Activated CD4-positive, alpha-beta T cell treated with anti-CD3 and anti-CD28 coated beads, Interleukin-2, amount 10 ng/mL, durations not matched to agents 7 days and 5 days (primary cell): ENCODE measurements at places on chromosomes 16 and 17.

DNA sequence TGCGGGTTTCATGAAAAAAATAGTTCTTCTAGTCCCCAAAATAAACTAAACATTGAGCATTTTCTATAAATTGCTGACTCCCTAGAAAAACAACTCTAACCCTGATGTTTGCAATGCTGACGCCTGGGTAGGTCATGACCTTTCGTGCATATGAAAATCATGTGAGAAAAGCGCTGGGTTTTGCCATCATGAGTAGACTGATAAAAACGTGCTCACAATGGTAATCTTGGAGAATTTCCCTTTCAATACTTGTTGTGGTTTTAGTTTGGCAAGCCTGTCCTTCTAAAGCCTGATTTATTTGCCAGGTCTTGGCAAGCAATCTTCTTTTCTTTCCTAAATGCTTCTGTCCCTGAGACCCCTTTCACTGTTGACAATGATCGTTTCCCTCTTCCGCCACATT, 4.0 kb upstream of the CLEC10A start:
- no peak for DNase-seq

DNA sequence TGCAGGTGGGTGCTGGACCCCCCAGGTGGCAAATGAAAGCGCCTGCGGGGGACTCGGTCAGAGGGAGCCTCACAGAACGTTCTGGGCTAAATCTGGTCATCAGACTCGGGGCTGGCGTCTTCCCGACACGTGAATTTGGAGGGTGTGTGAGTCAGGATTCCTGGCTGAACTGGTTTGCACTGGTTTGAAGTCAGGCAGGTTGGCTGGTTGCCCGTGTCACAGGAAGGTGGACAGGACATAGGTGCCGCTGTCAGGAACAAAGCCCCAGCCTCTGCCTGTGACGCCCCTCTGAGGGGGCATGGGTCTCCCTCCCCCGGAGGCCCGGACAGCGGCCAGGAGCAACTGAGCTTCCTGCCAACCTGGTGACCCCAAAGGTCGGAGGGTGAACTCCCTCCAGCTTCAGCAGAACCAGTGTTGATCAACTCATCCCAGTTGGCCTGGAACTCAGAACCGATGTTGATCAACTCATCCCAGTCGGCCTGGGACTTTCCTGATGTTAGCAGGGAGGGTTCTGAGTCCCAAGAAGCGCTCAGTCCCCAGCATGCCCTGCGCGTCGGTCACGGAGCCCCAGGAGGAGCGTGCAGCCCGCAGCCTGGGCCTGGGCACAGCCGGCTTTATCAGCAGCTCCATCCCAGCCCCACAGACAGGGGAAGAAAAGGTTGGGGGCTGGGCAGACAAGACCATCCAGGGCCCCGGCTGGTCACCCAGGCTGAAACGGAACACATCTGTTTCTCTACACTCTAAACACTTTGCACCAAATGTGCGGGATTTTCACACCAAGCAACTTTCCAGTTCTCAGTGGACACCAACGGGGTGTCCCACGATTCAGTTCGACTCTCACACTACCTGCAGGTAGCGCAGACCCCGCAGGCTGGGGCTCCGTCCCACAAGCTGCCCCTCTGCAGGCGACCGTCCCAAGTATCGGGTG, 14.4 kb upstream of the METRNL start:
- no peak for DNase-seq

- DNase-seq, result no peak
These were observed 81.6 kb downstream of the ARHGAP23 start for GRCh38 chr17:38509772-38510420.

DNA sequence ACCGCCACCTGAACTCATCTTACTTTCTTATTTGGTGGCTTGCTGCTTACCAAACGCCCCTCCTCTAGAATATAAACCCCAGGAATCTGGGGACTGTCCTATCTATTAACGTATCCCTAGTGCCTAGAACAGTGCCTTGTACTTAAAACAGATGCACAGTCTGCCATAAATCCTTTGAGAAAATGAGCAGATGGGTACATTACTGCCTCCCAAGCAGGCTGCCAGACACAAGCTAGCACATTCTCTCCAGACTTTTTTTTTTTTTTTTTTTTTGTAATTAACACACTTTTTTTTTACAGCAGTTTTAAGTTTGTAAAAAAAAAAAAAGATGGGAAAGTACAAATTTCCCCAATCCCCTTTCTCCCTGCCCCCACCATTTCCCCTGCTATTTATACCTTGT, 57.3 kb upstream of the RPL38 start:
- DNase-seq, result no peak

DNA sequence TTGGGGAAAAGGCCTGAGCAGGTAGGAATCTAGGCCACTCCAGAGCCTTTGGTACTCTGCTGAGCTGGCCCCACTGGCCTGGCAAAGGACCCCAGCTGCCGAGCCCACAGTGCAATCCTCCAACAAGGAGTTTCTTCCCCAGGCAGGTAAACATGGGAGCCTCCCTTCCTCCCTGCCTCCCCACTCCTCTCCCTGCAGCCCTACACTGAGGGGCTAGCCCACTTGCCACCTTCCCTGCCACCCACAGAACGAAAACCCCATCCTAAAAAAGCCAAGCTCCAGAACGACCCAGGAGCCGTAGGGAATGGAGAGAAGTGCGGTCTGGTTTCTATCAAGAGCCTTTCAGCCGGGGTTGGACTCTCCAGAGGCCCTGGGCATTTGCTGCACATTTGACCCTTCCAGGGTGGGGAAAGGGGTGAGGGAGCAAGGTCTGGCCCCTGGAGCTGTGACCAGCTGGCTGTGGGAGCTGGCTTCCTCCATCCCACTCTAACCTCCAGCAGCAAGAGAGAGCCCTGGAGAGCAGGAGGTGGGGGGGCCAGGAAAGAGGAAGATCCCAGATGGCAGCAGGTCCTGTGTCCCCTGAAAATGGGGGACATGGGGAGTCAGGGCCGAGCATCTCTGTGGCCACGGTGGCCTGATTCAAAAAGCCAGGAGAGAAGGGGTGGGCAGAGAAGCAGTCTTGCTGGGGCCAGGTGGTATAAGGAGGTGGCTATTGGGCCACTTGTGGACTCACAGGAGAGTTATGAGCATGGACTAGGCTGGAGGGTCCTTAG, 1.3 kb downstream of the HID1 start:
- no peak for DNase-seq

GRCh38 chr16:84194018-84194417, 3.1 kb downstream of the ADAD2 start:
- no peak for DNase-seq

GRCh38 chr17:28896491-28896883, 1.0 kb downstream of the FLOT2 start:
- no peak for DNase-seq

- DNase-seq, result no peak
These were observed 60.5 kb upstream of the MYOCD start for GRCh38 chr17:12605222-12605621.

- no peak for DNase-seq
These were observed 356.4 kb downstream of the FOXL1 start for GRCh38 chr16:86934581-86935375.
